ENCODE measurements at places on chromosomes 5 and 9.
A peak's percentile ranks its signal among the peaks of the same experiment; 100 is the strongest.

- no peak for DNase-seq
Observed at GRCh38 chr5:34656700-34657273, 659 bp downstream of the RAI14 start.

DNA sequence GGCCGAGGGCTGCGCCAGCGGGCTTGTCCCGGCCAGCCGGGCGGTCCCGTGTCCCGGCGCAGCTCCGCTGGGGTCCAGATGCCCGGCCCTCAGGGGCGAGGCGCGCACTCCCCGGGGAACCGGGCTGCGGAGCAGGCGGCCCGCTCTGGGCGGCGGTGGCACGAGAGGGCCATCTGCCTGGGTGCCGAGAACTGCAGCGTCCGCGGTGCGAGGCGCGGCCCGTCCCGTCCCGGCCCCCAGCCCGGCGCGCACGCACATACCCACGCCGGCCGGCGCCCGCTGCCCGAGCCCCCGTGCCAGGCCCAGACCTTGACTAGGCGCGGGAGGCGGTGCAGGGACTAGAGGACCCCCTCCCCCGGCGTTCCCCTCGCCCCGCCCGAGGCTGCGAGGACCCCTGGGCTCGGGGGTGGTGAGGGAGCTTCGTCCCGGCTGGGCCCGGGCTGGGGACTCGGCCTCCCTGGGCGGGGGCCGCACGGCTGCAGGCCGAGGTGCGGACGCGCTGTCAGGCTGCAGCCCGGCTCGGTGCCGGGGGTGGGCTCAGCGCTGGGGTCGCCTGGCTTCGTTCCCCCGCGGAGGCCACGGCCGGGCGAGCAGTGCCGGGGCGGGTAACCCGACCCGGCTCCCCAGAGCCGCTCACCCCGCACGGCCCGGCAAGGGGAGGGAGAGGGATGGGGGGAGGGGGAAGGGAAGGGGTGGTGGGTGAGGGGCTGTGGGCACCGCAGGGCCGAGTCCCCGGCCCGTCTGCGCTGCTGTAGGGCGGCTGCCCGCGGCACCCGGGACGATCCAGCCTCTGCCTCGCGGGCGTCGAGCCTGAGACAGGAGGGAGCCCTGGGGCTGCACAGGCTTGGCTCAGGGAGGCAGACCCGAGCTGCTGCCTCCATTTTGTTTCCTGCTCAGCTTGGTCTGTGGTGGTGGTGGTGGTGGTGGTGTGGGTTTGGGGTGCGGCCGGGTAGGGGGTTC lies 1.2 kb upstream of the NSD1 start:
- no peak for DNase-seq

DNA sequence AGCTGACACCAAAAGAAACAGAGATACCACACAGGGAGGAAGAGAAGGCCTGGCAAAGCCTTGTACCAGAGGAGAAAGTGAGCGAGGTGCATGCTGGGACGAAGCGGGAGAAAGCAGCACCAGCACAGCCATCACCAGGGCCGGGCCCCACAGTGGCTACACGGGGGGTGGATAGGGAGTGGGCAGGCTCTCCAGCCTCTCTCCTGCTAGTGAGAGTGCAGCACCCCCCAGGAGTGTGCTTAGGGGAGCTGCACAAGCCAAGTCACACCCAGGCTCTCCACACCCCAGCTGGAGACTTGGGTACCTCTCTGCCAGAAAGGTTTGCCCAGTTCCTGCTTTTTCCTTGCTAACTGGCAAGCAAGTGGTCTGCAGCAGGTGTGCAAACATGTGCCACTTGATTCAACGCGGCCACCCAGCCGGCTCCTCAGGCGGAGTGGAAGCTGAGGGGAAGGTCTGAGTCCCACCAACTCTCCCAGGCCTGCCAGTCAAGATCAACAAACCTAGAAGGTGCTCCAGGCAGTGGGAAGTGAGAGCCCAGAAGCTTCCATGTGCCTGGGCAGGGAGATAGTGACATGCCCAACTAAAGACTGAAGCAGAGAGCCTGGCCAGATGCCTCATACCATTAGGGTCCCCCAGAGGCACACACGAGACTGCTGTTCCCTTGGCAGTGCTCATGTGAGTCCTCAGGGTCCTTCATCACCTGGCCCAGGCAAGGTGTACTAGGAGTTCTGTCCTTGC lies 39.9 kb downstream of the BICD2 start:
- no peak for DNase-seq

DNA sequence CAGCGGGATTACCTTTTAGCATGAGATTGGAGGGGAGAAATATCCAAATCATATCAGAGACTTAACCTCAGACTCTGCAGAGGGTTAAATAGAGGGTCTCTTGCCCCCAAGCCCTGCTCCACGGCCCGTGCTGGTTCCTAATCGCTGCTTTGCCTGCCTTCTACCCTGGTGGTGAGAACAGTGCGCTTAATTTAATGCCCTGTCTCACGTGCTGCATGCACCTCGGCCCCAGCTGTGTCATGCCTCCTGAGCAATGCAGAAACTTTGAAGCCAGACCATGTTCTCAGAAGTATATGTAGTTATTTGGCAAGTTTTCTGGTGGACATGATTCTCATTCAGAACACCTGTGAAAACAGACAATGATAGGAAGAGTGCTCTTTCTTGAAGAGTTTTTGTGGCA lies 1.4 kb downstream of the OTULIN start:
- DNase-seq = peak; percentile 35

Measured in activated effector memory CD4-positive, alpha-beta T cell treated with Interleukin-2 at 50 U/mL for 16 hours (primary cell).